ENCODE measurements at places on chromosomes 11 and 22. TPM values are rescaled to one million over a fixed set of nuclear protein-coding genes. Genes with fewer than 3 reads are reported as not detected.

MAJIN gene
- not detected for total RNA-seq

GRCh38 chr11:72283947-72284346, 40.0 kb upstream of the PHOX2A start:
- no peak for DNase-seq

DNA sequence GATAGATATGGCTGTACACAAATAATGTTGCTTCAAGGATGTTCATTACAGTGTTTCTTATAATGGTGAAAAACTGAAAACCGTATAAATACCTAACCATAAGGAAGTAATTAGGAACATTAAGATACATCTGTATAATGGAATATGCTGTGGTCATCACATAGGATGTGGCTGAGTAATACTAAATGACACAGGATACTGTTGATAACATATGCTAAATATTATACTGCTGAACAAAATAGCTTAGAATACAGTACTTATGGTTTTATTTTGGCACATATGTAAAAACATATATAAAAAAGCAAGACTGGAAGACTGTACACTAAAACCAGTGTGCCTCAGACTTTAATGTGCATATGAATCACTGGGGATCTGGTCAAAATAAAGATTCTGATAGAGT, 43.8 kb downstream of the FBXO7 start:
- DNase-seq: no peak

CCDC89 gene
- not detected for total RNA-seq

- no peak for DNase-seq
Measured at GRCh38 chr11:88411265-88411664, 73.7 kb upstream of the CTSC start.

DNA sequence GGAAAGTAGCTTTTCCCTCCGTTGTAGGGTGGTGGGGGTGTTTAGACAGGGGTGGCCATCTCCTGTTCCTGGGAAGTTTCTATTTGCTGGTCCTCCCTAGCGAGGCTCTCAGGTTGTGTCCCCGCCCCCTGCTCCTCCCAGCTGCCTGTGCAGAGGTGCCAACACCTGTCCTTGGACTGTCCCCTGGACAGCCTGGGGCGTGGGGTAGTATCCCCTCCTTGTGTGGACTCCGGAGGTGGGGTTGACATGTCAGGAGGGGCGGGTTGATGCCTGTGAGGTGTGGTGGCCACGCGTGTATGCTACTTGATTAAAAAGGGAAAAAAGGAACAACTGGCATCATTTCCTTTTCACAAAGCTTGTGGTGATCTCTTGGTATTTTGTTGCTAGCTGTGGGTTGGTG, 14.3 kb upstream of the RANBP1 start:
- DNase-seq: no peak
